ENCODE measurements at places on chromosomes 7 and 10. TPM values are rescaled to one million over a fixed set of nuclear protein-coding genes. Genes with fewer than 3 reads are reported as not detected.

DNA sequence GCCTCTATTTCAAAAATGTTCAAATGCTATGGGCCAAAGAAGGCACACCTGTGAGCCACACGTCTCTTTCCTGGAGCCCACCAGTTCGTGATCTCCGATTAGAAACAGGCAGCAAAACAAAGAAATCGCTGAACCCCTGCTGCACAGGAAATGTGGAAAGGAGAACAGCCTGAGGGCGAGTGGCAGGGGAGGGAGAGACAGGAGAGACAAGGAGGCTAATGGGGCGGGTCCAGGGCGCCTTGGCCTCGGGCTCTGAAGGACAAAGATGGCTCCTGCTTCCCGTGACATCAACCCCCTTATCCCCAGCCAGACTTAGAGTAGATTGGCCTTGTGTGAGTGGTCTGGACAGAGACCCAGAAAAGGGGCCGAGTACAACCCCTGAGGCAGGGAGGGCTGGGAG is 62.4 kb upstream of the DOCK1 start:
- no peak for DNase-seq
- H3K4me1 ChIP-seq = peaks cover 11% of the 10 kb centered on the region
- no peak overlapping the region for H3K27ac ChIP-seq
- no peaks in the 10 kb centered on the region for H3K36me3 ChIP-seq
- H3K27me3 ChIP-seq = no peaks in the 10 kb centered on the region

DNA sequence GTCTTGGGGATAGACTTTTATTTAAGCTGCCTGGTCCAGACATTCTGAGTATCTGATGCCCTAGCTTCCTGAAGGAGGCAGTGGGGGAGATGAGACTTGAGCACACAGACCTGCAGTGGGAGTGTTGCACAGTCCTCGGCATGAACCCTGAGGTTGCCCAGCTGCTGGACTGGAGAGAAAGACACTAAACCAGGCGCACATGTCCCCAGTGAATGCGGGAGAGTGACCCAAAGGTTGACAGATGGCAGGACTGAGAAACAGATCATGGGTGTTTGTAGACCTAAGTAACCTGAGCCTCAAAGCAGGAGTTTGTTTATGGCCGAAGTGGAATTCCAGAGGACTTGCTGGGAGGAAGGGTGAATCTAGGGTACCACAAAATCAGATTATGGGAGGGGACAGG is 15.7 kb upstream of the MSRB2 start:
- no peak for DNase-seq
- no peak overlapping the region for H3K4me3 ChIP-seq
- H3K36me3 ChIP-seq = no peaks in the 10 kb centered on the region
- peaks cover 8% of the 10 kb centered on the region for H3K4me1 ChIP-seq
- peaks cover 14% of the 10 kb centered on the region for H3K27me3 ChIP-seq

DNA sequence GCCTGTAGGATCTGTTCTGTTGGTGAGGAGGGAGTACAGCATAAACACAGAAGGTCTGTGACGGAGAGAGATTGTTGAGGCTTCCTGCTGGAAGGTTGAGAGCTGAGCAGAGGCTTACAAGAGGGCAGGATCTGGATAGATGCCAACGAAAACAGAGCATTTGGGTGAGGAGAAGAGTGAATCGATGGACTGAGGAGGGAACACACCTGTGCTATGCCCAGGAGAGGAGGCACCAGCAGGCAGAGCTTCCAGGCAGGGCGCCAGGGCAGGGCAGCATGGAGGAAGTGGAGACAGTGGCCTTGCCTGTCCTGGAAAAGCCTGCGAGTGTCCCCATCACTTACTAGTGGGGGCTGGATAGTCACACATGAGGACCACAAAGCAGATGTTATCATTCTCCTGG is 282.9 kb downstream of the PAXIP1 start:
- no peaks in the 10 kb centered on the region for H3K4me1 ChIP-seq
- H3K36me3 ChIP-seq = no peaks in the 10 kb centered on the region
- DNase-seq = no peak
- no peak overlapping the region for H3K27ac ChIP-seq
- no peak overlapping the region for H3K4me3 ChIP-seq
- H3K27me3 ChIP-seq = no peaks in the 10 kb centered on the region

DNA sequence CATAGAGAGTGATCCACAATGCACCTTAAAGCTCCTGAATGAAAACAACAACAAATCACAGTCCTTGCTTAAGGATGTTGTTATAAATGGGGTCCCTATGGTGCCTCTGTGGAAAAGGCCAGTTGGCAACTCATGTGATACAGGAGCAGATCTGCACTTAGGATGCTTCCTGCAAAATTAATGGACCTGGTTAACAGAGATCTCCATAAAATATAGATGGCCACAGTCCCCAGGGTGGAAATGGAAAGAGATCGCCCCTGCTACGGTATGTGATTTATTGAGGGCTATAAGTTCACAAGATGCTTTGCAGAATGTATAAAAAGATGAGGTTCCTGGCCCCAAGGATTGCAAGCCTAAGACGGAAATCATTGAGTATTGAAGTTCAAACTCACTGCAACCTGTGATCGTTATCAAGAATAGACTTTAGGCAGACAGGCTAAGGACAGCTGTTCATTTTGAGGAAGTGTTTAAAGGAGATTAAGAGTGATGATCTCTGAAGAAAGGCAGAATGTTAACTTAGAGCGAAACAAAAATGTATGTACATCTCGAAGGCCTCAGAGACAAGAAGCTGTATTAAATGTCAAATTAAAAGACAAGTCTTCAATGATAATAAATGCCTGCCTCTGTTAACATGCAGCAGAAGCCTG is 174.1 kb upstream of the PLPP4 start:
- H3K4me3 ChIP-seq = no peak overlapping the region
- no peaks in the 10 kb centered on the region for H3K36me3 ChIP-seq
- H3K4me1 ChIP-seq = no peaks in the 10 kb centered on the region
- no peak overlapping the region for H3K27ac ChIP-seq
- H3K27me3 ChIP-seq = no peaks in the 10 kb centered on the region

Gene RTKN2
- 93.7 TPM for total RNA-seq

GRCh38 chr7:25173184-25173583 is 48.1 kb upstream of the CYCS start:
- H3K36me3 ChIP-seq = no peaks in the 10 kb centered on the region
- H3K27me3 ChIP-seq = no peaks in the 10 kb centered on the region
- H3K4me3 ChIP-seq = no peak overlapping the region
- no peak for DNase-seq
- no peak overlapping the region for H3K27ac ChIP-seq

Measured in upper lobe of right lung (tissue), 1 donor.